ENCODE measurements at places on chromosomes 12 and 14.

DNA sequence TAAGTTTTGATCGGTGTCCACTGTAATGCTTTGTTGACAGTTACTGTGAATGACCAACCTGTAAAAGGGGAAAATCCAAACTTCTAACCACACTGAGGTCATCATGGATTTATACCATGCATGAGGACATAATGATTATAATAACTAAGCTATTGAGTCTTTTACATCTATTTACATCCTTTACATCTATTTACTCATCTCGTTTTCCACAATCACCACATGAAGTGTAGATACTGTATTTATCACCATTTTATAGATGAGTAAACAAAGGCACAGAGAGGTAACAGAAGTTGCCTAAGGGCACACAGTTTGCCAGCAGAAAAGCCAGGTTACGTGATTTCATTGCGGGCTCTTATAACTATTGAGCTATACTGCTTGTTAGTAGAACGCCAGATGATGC lies 27.9 kb upstream of the EID3 start:
- no peak for DNase-seq

- no peak for DNase-seq
Observed at GRCh38 chr12:79747274-79747673, 56.5 kb upstream of the PAWR start.

DNA sequence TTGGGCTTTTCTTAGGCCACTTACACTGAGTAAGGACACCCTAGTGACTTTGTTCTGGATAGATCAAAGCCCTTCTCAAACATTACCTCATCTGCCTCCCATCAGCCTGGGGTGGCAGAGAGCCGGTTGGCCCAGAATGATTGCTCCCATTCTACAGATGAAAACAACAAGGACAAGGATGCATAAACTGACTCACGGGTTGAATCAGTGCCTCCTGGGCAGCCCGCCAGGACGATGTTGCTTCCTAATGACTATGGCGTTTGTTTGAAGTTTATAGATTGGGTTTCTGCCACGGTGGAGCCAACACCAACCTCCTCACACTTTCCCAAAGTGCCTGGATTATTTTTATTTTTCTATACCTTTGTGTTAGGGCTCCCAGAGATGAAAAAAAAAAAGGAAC lies 3.6 kb upstream of the VRK1 start:
- DNase-seq = no peak

DNA sequence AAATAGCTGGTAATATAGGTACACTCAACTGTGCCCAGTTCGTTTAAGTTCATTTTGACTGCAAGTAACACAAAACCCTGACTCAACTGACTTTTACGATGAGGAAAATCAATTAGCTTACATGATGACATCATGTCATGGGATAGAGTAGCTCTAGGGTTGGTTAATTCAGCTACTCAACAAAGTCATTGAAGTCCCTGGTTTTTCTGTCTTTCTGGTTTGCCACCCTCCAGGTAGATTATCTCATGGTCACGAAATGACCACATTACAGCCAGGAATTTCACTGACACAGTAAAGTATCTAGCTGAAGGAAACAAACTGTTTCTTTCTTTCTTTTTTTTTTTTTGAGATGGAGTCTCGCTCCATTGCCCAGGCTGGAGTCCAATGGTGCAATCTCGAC lies 68.5 kb upstream of the FUT8 start:
- no peak for DNase-seq

GRCh38 chr12:132495629-132496357 lies 5.8 kb downstream of the FBRSL1 start:
- no peak for DNase-seq
